Left renal cortex interstitium (tissue), 4 donors: ENCODE measurements at places on chromosomes 1 and 21. TPM values are rescaled to one million over a fixed set of nuclear protein-coding genes. Genes with fewer than 3 reads are reported as not detected.

DNA sequence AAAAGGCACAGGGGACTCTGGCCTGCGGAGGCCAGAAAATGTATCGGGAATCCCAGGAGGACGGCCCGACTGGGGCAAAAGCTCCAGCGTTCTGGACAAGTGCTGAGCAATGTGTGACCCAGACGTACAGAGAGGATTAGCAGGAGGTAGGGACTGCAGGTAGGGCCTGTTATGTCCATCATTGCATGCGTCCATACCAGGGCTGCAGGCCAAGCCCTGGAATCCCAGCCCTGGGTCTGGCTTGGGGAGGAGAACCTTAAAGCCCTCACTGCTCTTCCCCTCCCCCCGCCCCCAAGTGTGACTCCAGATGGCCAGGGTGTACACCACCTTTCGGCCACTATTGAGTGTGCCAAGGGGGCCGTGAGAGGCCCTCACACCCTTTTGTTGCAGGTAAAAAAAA is 2.0 kb downstream of the RNF207 start:
- no peak for DNase-seq

GRCh38 chr21:21039624-21040170 is 41.5 kb downstream of the NCAM2 start:
- DNase-seq = no peak

GRCh38 chr1:202915146-202915545 is 11.9 kb downstream of the KLHL12 start:
- DNase-seq = no peak

GRCh38 chr1:230219174-230220067 is 152.4 kb downstream of the GALNT2 start:
- no peak for DNase-seq

DNA sequence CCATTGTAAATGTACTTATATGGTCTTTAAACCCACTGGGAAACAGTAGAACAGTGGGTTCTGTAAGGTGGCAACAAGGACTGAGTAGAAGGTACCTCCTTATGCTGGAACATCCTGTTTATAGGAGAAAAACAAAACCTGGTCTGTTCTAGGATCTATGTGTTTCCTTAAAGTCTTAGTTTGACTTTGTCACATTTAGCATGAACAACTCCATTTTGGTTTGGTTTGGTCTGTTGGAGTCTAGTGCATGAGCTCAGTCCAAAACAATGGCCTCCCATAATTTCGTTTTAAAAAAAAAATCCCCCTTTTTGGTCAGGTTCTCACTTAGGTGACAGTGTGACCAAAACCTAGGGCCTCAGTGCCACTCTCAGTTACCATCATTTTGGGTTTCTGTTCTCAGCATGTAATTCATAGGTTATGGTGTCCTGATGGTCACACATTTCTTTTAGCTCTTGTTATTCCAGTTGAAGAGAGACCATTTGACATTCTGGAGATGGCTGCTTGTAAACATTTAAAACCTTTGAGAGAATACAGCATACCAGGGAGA is 66.4 kb upstream of the IL12RB2 start:
- DNase-seq = no peak

DNA sequence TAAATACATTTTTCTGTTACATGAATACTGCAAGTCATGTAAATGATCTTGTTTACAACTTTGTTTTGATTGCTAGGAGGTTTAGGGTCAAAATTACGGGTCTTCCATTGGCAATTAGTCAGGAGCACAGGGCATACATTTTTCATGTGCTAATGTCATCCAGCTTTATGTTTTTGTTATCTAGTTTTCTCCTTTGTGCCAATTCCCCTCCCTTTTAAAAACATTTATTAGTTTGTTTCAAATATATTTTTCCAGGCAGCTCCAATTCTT is 280.9 kb downstream of the GRIK1 start:
- DNase-seq = no peak

GRCh38 chr1:159923203-159924024 is 1.9 kb downstream of the TAGLN2 start:
- DNase-seq = peak; percentile 65

DNA sequence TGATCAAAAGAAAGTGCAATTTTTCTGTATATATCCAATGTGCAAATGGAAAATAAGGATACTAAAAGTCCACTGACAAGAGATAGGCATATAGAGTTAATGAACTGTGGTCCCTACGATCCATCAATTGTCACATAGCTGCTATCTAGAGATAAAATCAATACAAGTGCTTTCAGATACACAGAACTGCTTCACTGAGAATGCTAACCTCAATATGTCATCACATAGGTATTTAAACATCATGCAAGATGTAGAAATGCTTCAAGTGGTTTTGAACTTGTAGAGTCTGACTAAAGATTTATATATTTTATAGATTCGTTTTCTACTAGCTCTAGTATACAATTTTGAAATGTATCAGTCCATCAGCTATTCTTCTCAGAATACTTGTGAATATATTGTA is 1604.7 kb downstream of the PLA2G4A start:
- no peak for DNase-seq

GRCh38 chr1:158362941-158363340 is 9.2 kb downstream of the CD1E start:
- DNase-seq = no peak

GRCh38 chr1:41698916-41699860 is 214.7 kb upstream of the EDN2 start:
- no peak for DNase-seq

GRCh38 chr1:160062230-160062532 is 7.8 kb downstream of the KCNJ10 start:
- no peak for DNase-seq

- no peak for DNase-seq
Observed at GRCh38 chr1:177732178-177732577, 237.7 kb downstream of the SEC16B start.

- no peak for DNase-seq
Observed at GRCh38 chr1:12067900-12068821, 5.1 kb downstream of the TNFRSF8 start.

GRCh38 chr21:21722731-21723130 is 724.5 kb downstream of the NCAM2 start:
- DNase-seq = no peak

DNA sequence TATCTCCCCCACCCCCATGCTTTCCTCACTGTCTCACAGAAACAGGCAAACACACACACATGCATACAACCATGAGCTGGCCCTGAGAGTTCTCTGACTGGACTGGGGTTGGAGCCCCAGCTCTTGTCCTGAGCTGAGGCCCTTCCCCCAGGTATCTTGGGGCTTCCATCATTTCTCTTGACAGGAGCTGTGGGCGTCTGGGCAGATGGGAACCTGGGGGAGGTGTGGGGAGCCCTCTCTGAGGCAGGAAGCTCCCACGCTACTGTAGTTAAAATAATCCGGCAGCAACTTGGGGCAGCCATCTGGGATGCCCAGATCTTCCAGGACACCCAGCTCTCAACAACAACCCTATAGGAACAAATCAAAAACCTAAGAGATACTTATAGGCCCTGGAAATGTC is 2.7 kb upstream of the KIF21B start:
- no peak for DNase-seq

DNA sequence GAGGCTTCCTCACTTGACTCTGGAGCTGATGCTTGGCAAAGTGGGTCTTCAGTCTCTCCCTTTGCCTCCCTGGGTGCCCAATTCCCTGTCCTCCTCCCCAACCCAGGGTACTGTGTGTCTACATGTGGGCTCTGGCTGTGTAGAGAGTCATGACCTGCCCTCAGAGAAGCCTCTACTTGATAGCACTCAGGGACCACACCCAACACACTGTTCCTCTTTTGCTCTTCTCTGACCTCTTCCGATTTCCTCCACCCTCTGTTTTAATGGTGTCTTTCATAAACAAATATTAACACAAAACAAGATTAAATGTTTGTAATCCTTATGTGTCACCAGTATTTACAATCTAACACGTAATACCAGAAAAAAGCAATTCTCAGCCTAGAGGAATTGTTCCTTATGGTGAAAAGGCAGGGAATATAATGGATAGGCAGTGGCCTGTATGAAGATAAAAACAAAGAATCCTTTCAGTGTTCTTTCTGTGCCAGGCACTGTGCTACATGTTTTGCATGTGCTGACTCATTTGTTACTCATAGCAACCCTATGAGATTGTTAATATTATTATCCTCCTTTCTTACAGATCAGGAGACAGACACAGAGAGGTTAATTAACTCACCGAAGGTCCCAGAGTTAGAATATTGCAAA is 58.2 kb downstream of the HSD3B1 start:
- no peak for DNase-seq

GRCh38 chr1:39892601-39893595 is 8.8 kb downstream of the MYCL start:
- no peak for DNase-seq

DNA sequence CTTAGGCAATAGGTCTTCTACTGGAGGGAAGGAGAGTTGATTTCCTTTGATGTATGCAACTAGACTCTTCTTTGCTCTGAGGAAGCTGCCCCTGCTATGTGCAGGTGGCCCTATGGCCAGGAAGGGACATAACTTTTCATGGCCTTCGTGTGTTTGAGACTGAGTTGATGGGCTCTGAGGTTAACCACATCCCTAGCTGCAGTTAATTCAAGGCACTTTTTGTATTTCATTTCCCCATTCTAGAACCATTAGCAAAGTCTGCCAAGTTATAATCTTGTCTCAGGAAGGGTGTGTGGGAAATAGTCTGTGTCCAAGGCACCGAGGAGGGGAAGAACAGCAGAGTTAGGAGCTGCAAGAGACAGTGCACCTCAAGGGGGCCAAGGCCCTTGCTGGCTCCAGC is 2.5 kb downstream of the FCRL4 start:
- no peak for DNase-seq

- DNase-seq = no peak
Observed at GRCh38 chr1:184270556-184270955, 116.3 kb upstream of the C1orf21 start.

DNA sequence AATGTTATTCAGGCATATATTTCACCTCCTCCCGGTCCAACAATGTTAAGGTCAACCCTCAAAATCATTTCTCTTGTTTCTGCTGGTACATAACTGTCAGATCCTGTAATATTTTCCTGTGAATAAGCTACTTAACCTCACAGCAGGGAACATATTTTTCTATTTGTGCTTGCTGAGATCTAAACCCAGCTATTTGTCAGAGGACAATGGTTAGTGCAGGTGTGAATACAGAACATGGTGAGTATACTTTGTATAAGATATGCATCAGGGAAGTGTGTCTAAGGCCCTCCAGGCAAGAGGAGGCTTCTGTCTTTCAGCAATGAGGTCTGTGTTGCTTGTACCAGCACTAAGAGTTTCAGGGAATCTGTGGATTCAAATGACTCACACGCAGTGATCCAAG is 970.6 kb downstream of the NCAM2 start:
- DNase-seq = no peak

GRCh38 chr21:26057477-26058170 is 112.9 kb downstream of the APP start:
- no peak for DNase-seq

- no peak for DNase-seq
Observed at GRCh38 chr1:41847733-41848132, 71.0 kb downstream of the HIVEP3 start.

- no peak for DNase-seq
Observed at GRCh38 chr1:56977910-56978309, 12.1 kb upstream of the C8B start.

DNA sequence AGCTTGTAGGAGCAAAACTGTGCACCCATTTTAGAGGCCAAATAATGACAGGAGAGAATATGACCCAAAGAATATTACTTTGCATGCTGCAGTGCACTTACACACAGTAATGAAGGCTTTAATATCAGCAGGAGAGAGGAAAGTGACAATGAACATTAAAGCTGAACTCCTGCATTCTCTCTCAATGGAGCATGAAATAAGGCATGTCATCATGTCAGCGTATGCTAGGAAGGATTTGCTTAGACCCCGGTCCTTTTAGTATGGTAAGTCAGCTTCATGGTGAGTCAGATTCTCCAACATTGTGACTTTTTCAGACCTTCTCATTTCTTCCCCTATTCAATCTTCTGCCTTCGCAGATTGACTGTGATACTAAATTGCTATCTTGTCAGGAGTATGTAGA is 210.7 kb upstream of the TMPRSS15 start:
- DNase-seq = no peak

DNA sequence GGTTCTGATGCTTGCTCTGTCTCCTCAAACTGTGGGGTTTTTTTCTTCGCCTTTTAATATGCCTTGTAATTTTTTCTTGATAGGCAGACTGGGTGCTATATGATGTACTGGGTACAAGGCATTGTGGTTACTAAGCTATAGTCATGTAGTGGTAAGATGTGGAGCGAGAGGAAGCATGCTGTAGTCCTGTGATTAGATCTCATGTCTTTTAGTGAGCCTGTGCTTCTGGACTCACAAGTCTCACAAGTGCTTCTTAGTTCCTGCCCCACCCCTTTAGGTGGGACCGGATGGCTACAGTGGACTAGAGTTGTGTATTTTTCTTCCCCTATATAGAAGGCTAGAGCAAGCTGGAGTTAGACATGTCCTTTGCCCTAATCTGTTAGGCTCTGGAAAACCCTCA is 178.7 kb downstream of the DNM3 start:
- DNase-seq = no peak

GRCh38 chr1:113812661-113813135 is 422 bp upstream of the RSBN1 start:
- no peak for DNase-seq

- DNase-seq = no peak
Observed at GRCh38 chr1:88111816-88112215, 572.3 kb upstream of the PKN2 start.

DNA sequence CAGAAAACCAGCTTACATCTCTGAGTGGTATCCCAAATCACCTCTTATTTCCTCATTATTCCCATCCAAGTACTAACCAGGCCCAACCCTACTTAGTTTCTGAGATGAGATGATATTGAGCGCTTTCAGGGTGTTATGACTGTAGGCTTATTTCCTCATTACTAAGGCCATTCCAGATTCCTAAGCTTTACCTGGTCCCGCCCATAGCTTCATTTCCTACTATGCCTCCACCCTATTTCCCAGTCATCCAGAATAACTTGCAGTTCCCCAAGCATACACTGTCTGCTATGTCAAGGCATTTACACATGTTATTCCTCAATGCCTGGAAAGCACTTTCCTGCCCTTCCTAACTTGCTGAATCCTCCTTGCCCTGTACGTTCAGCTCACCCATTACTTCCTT is 79.3 kb upstream of the SPAG17 start:
- DNase-seq = no peak

The LMOD1 gene
- 4.9 TPM for polyA plus RNA-seq

The TDRD10 gene
- polyA plus RNA-seq = 2.0 TPM

The PLCH2 gene
- polyA plus RNA-seq = 1.4 TPM

The DISC1 gene
- 5.8 TPM for polyA plus RNA-seq

The NBPF11 gene
- polyA plus RNA-seq = 30.0 TPM

The CSF3R gene
- 6.0 TPM for polyA plus RNA-seq
